ENCODE measurements at places on chromosomes 16 and 17. TPM values are rescaled to one million over a fixed set of nuclear protein-coding genes. Genes with fewer than 3 reads are reported as not detected.

DNA sequence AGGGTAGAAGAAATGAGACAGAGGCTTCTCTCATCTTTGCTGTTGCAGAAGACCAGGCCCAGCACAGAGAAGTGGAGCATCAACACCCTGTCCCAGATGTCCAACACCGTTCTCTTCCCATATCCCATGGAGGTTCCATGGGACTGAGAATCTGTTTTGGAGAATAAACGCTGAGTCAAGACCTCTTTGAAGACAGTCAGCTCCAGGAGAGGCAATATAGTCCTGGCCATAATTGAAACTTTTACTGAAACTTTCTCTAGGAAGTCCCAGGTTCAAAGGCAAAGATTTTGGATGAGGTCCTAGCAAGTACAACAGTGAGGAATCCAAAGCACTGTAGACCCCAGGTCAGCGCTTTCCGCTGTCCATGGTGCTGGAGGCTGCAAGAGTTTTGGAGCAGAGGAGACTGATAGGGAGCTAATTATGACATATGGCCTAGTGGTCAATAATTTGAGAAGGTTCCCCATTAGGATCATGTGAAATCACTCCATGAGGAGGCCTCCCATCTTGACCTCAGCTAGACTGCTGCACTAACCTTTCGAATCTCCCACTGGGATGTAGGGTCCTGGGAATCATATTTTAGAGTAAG, 36.0 kb downstream of the OSBPL7 start:
- DNase-seq: no peak

DNA sequence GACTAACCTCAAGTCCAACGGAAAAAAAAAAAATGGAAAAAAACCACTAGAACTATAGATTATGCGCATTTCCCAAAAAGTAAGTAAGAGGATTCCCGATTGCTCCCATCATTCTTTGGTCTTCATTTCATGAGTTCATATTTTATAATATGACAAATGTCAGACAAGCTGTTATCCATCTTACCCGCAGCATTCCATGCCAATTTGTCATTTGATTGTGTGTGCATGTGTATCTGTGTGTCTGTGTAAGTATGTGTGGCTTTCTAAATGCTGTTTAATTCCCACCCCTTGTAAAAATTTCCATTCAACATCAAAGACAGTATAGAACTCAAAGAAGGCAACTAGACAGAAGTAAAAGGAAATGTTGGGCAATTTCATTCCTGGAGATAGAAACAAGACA, 434.1 kb downstream of the CDH11 start:
- DNase-seq: no peak

- DNase-seq: no peak
Observed at GRCh38 chr17:74140282-74140681, 63.2 kb upstream of the RPL38 start.

DNA sequence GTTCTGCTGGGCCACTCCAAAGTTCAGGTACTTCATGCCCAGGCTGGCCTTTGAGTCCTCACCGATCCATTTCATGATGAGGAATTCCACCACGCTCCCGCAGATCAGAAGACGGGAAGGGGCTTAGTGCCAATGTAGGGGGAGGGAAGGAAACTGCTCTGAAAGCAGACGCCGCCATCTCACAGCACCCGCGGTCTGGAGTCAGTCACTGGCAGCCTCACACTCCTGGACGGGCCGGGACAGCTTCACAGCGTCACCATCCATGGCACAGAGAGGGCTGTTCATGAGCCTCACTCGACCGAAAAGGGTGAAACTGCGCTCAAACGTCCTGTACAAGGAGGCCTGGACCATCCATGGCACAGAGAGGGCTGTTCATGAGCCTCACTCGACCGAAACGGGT, 62.0 kb downstream of the RPH3AL start:
- DNase-seq: no peak

GRCh38 chr17:79948945-79949655, 86.6 kb downstream of the TBC1D16 start:
- DNase-seq: peak; percentile 35

DNA sequence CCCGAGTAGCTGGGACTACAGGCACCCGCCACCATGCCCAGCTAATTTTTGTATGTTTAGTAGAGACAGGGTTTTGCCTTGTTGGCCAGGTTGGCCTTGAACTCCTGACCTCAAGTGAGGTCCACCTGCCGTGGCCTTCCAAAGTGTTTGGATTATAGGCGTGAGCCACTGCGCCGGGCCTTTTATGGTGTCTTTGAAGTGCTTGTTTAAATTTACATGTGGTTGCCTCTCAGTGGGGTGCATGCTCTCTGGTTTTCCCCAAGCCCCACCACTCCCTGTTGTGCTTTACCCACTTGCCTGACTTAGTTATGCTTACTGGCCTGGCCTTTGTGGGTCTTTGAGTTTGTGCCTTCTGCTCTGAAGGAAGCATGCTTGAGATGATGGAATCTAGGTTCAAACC, 132.0 kb downstream of the PRKCB start:
- no peak for DNase-seq

Gene MAP3K3
- total RNA-seq: 38.4 TPM

- no peak for DNase-seq
Observed at GRCh38 chr16:73923951-73924350, 372.7 kb upstream of the PSMD7 start.

Gene RNF157
- 19.4 TPM for total RNA-seq

DNA sequence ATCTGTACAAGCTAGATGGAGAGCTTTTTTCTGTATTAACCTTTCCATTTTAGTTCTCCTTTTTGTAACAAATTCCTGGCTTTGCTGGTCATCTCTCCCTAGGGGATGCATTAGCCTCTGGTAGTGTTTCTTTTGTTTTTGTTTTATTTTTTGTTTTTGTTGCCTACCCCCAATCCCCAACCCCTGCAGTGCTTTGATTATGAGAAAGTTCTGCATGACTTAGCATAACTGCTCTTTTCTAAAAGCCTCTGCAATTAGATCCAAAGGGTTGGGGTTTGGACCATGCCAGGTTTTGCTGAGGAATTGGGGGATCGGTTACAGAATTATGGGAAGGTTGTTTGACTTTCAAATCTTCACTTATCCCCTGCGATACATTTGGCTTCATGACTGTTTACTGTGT, 98.2 kb downstream of the ADAMTS18 start:
- DNase-seq: no peak
